ENCODE measurements at places on chromosomes 3 and 15. TPM values are rescaled to one million over a fixed set of nuclear protein-coding genes. Genes with fewer than 3 reads are reported as not detected.

NUP210 gene
- 28.6 TPM for polyA plus RNA-seq

HCLS1 gene
- 0.11 TPM for polyA plus RNA-seq

NFKBIZ gene
- 32.6 TPM for polyA plus RNA-seq

CLDN11 gene
- 0.16 TPM for polyA plus RNA-seq

DUOX1 gene
- 6.2 TPM for polyA plus RNA-seq

GOLGA6L4 gene
- polyA plus RNA-seq, result 3.8 TPM

LEKR1 gene
- 2.1 TPM for polyA plus RNA-seq

COL7A1 gene
- polyA plus RNA-seq, result 41.3 TPM

ALAS1 gene
- polyA plus RNA-seq, result 88.7 TPM

PLSCR2 gene
- not detected for polyA plus RNA-seq

SLC9C1 gene
- polyA plus RNA-seq, result 0.12 TPM

SPRED1 gene
- polyA plus RNA-seq, result 8.7 TPM

ROPN1B gene
- not detected for polyA plus RNA-seq

GOLGB1 gene
- 57.2 TPM for polyA plus RNA-seq

LTK gene
- polyA plus RNA-seq, result 4.4 TPM

PLA2G4B gene
- 32.3 TPM for polyA plus RNA-seq

CA12 gene
- not detected for polyA plus RNA-seq

FOXP1 gene
- polyA plus RNA-seq, result 121 TPM

ARGFX gene
- polyA plus RNA-seq, result not detected

AADAC gene
- polyA plus RNA-seq, result 0.12 TPM

TTC21A gene
- polyA plus RNA-seq, result 4.2 TPM

SERF2 gene
- 1,638 TPM for polyA plus RNA-seq

TRAIP gene
- 9.5 TPM for polyA plus RNA-seq

CYB561D2 gene
- 15.7 TPM for polyA plus RNA-seq

KCNMB3 gene
- polyA plus RNA-seq, result 0.54 TPM

FETUB gene
- polyA plus RNA-seq, result not detected

DIS3L gene
- 30.2 TPM for polyA plus RNA-seq

TGM5 gene
- polyA plus RNA-seq, result not detected

GPR149 gene
- polyA plus RNA-seq, result not detected

TLR9 gene
- not detected for polyA plus RNA-seq

NR1I2 gene
- polyA plus RNA-seq, result not detected

FOXB1 gene
- not detected for polyA plus RNA-seq

TEX55 gene
- polyA plus RNA-seq, result not detected

CCR8 gene
- not detected for polyA plus RNA-seq

PLA2G4E gene
- not detected for polyA plus RNA-seq

SPINT1 gene
- 5.3 TPM for polyA plus RNA-seq

CCDC80 gene
- 27.7 TPM for polyA plus RNA-seq

TMEM158 gene
- polyA plus RNA-seq, result 3.5 TPM

FSIP1 gene
- 0.15 TPM for polyA plus RNA-seq

CIDEC gene
- not detected for polyA plus RNA-seq

B3GALNT1 gene
- 6.6 TPM for polyA plus RNA-seq

ADAMTS7 gene
- 11.8 TPM for polyA plus RNA-seq

KLHL6 gene
- polyA plus RNA-seq, result not detected

GALNT15 gene
- 0.97 TPM for polyA plus RNA-seq

CASR gene
- not detected for polyA plus RNA-seq

IFT57 gene
- 77.3 TPM for polyA plus RNA-seq

POTEB3 gene
- not detected for polyA plus RNA-seq

PAQR5 gene
- polyA plus RNA-seq, result 1.3 TPM

TUSC7 gene
- polyA plus RNA-seq, result not detected

LRRIQ4 gene
- polyA plus RNA-seq, result not detected
